ENCODE measurements at places on chromosomes 12 and 14. TPM values are rescaled to one million over a fixed set of nuclear protein-coding genes. Genes with fewer than 3 reads are reported as not detected.

- no peak overlapping the region for H3K4me3 ChIP-seq
- H3K27me3 ChIP-seq: no peaks in the 10 kb centered on the region
- no peak overlapping the region for H3K27ac ChIP-seq
- no peak for DNase-seq
- H3K4me1 ChIP-seq: no peaks in the 10 kb centered on the region
- no peaks in the 10 kb centered on the region for H3K36me3 ChIP-seq
These were observed 798 bp downstream of the CELA1 start for GRCh38 chr12:51345681-51346080.

DNA sequence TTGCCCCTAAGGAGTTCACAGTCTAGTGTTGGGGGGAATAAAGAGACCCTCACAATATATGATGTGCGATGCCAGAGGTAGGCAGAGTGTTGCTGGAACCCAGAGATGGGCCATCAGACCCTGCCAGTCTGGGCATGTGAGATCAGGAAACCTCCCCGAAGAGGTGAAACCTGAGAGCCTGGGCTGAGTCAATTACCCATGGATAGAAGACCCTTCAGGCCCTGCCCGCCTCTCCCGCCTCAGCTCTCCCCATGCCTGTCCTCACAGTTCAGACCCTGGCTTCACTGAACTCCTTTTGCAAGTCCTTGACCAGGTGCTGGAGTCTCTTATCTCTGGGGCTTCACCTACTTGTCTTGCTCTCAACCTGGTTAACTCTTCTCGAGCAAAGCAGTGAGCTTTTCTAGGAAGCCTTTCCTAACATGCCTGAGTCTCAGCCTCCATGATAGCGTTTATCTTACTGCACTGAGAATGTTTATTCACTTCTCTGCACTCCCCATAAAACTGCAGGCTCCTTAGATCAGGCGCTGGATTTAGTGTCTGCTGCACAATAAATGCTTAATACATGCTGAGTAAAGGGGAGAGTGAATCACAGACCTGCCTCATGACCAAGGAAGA lies 19.6 kb downstream of the ALDH1L2 start:
- DNase-seq: no peak
- no peaks in the 10 kb centered on the region for H3K4me1 ChIP-seq
- H3K4me3 ChIP-seq: no peak overlapping the region

- no peaks in the 10 kb centered on the region for H3K4me1 ChIP-seq
- peak overlapping the region; percentile 67 for H3K27ac ChIP-seq
- H3K27me3 ChIP-seq: no peaks in the 10 kb centered on the region
- no peaks in the 10 kb centered on the region for H3K36me3 ChIP-seq
- H3K4me3 ChIP-seq: no peak overlapping the region
These were observed 398.4 kb upstream of the RGS6 start for GRCh38 chr14:71533800-71534199.

GRCh38 chr14:106694638-106695393 lies 1168.4 kb downstream of the TMEM121 start:
- no peak overlapping the region for H3K27ac ChIP-seq
- no peaks in the 10 kb centered on the region for H3K27me3 ChIP-seq
- no peaks in the 10 kb centered on the region for H3K4me1 ChIP-seq
- no peaks in the 10 kb centered on the region for H3K36me3 ChIP-seq

- H3K4me1 ChIP-seq: no peaks in the 10 kb centered on the region
- H3K36me3 ChIP-seq: no peaks in the 10 kb centered on the region
- no peak overlapping the region for H3K27ac ChIP-seq
- no peak for DNase-seq
These were observed 34.0 kb upstream of the ALG10 start for GRCh38 chr12:33988197-33988805.

DNA sequence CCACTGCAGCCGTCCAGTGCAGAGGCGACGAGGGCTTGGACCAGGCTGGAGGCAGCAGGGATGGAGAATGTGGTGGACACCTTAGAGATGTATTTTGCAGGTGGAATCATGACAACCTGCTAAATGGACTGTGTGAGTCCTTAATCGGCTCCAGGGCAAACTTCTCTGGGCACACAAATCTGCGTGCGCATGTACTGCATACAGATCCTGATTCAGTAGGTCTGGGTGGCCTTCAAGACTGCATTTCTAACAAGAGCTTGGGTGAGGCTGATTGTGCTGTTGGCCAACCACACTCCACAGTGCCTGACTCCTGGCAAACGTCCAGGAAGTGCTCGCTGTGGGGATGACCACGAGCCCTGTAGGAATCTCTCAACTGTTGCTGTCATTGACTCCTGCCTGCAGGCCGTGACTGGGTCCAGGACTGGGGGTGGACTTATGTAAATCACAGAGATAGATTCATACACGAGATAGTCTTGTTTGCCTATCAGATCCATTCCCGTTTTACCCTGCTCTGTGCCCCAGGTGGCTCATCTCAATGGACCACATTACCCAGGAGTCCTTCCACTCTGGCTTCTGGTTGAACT lies 27.2 kb downstream of the JDP2 start:
- no peaks in the 10 kb centered on the region for H3K36me3 ChIP-seq
- no peak overlapping the region for H3K27ac ChIP-seq
- no peaks in the 10 kb centered on the region for H3K27me3 ChIP-seq
- peaks cover 27% of the 10 kb centered on the region for H3K4me1 ChIP-seq

GRCh38 chr12:117000316-117000715 lies 89.6 kb downstream of the FBXW8 start:
- H3K27me3 ChIP-seq: no peaks in the 10 kb centered on the region
- no peak overlapping the region for H3K4me3 ChIP-seq

DNA sequence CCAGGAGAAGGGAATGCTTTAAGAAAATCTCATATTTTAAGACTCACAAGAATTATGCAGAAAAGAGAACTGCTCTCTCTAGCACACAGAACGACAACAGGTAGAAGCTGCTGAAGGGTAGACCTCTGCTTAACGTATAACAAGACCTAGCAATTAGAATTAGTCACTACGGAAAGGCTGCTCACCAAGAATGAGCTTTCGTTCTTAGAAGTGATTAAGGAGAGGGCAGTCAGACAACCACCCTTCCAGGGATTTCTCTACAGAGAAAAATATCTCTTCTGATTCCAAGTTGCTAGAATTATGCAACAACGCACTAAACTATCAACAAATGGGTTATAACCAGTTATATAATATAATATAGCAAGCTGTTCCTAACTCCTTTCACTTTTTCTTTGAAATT lies 18.6 kb downstream of the LRIG3 start:
- no peaks in the 10 kb centered on the region for H3K4me1 ChIP-seq
- no peak for DNase-seq
- H3K4me3 ChIP-seq: no peak overlapping the region
- H3K36me3 ChIP-seq: peaks cover 11% of the 10 kb centered on the region
- H3K27me3 ChIP-seq: no peaks in the 10 kb centered on the region

GRCh38 chr12:27148791-27149190 lies 66.4 kb upstream of the C12orf71 start:
- H3K36me3 ChIP-seq: no peaks in the 10 kb centered on the region
- H3K27me3 ChIP-seq: no peaks in the 10 kb centered on the region
- H3K4me3 ChIP-seq: no peak overlapping the region
- no peak overlapping the region for H3K27ac ChIP-seq

GRCh38 chr12:30839643-30840220 lies 85.0 kb upstream of the CAPRIN2 start:
- no peaks in the 10 kb centered on the region for H3K36me3 ChIP-seq
- H3K27me3 ChIP-seq: no peaks in the 10 kb centered on the region
- no peak overlapping the region for H3K27ac ChIP-seq
- DNase-seq: no peak
- no peak overlapping the region for H3K4me3 ChIP-seq

GRCh38 chr14:58565832-58566231 lies 71.9 kb upstream of the DACT1 start:
- no peak overlapping the region for H3K4me3 ChIP-seq
- no peak overlapping the region for H3K27ac ChIP-seq
- no peaks in the 10 kb centered on the region for H3K36me3 ChIP-seq
- H3K4me1 ChIP-seq: no peaks in the 10 kb centered on the region
- no peak for DNase-seq
- no peaks in the 10 kb centered on the region for H3K27me3 ChIP-seq

DNA sequence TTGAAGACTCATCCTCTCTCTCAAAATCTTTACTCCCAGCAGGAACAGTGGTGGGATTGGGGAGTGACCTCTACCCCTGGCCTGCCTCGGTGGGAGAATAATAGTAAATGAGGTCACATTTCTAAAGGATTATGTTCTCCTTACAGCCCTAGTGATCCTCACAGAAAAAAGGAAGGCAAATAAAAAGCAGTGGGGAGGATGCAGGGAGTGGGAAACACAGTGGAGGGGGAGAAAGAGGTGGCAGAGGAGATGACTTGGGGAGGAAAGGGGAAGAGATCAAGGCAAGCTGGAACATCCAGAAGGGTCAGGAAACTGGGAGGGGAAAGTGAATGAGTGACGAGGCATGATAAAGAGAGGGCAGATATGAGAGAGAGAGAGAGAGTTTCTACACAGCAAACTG lies 8.3 kb upstream of the SYNDIG1L start:
- no peaks in the 10 kb centered on the region for H3K4me1 ChIP-seq
- no peaks in the 10 kb centered on the region for H3K27me3 ChIP-seq
- no peak for DNase-seq
- H3K36me3 ChIP-seq: no peaks in the 10 kb centered on the region
- no peak overlapping the region for H3K27ac ChIP-seq

DNA sequence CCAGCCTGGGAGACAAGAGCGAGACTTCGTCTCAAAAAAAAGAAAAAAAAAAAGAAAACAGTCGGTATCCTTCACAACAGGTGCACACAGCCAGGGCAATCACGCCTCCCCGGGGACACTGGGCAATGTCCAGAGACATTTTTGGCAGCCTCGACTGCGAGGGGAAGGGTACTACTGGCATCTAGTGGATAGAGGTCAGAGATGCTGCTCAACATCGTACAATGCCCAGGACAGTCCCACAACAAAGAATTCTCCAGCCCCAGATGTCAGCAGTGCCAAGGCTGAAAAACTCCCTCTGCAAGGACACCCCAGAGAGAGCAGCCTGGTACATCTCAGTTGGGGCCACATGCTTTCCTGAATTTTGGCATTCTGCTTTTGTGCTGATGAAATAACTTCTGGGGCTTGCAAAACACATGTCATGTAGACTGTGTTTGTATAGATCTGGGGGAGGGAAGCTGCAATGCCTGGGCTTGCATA lies 21.5 kb downstream of the ALDH2 start:
- no peaks in the 10 kb centered on the region for H3K4me1 ChIP-seq
- H3K36me3 ChIP-seq: peaks cover 75% of the 10 kb centered on the region
- DNase-seq: no peak
- no peaks in the 10 kb centered on the region for H3K27me3 ChIP-seq
- H3K27ac ChIP-seq: no peak overlapping the region

- H3K4me1 ChIP-seq: no peaks in the 10 kb centered on the region
- no peaks in the 10 kb centered on the region for H3K27me3 ChIP-seq
- no peak overlapping the region for H3K4me3 ChIP-seq
- DNase-seq: no peak
These were observed 199.8 kb downstream of the ZFP36L1 start for GRCh38 chr14:68592948-68593556.

GRCh38 chr12:9349888-9350885 lies 142.0 kb upstream of the PZP start:
- no peaks in the 10 kb centered on the region for H3K4me1 ChIP-seq
- no peak for DNase-seq
- no peaks in the 10 kb centered on the region for H3K36me3 ChIP-seq
- no peak overlapping the region for H3K27ac ChIP-seq
- no peaks in the 10 kb centered on the region for H3K27me3 ChIP-seq

GRCh38 chr14:54387328-54387727 lies 9.5 kb upstream of the CDKN3 start:
- no peaks in the 10 kb centered on the region for H3K4me1 ChIP-seq
- H3K27ac ChIP-seq: no peak overlapping the region
- H3K27me3 ChIP-seq: no peaks in the 10 kb centered on the region
- no peak overlapping the region for H3K4me3 ChIP-seq

DNA sequence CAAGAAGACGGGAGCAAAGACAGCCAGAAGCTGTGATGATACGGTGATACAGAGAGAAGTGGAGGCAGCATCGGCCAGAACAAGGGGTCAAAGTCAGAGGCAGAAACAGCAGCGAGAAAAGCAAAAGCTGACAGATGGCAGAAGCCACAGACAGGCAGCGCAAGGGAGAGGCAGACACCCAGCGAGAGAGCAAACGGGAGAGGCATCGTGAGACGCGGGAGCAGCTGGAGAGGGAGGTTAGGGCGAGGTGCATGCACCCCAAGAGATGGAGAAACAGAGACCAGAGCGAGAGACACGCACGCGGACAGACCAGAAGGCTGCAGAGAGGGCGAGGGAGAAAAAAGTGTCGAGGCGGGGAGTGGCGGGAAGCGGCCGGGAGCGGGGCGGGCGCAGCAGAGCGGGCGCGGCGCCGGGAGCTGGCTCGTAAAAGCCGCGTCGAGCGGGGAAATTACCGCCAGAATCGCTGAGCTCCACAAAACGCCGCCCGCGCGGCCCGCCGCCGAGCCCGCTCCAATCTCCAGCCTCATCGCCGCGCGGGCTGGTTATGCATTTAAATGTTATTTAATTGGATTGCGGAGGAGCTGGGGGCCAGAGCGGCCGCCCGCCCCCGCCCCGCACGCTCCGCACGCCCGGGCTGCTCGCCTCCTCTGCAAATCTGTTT lies 15.6 kb downstream of the SMUG1 start:
- no peak overlapping the region for H3K27ac ChIP-seq
- no peak for DNase-seq
- H3K4me1 ChIP-seq: no peaks in the 10 kb centered on the region
- no peaks in the 10 kb centered on the region for H3K27me3 ChIP-seq
- H3K4me3 ChIP-seq: peak overlapping the region; percentile 59
- no peaks in the 10 kb centered on the region for H3K36me3 ChIP-seq

GRCh38 chr14:66974397-66975025 lies 214.7 kb upstream of the GARIN2 start:
- no peak overlapping the region for H3K4me3 ChIP-seq
- no peaks in the 10 kb centered on the region for H3K27me3 ChIP-seq
- H3K4me1 ChIP-seq: no peaks in the 10 kb centered on the region
- no peak overlapping the region for H3K27ac ChIP-seq
- no peaks in the 10 kb centered on the region for H3K36me3 ChIP-seq
- DNase-seq: no peak

DNA sequence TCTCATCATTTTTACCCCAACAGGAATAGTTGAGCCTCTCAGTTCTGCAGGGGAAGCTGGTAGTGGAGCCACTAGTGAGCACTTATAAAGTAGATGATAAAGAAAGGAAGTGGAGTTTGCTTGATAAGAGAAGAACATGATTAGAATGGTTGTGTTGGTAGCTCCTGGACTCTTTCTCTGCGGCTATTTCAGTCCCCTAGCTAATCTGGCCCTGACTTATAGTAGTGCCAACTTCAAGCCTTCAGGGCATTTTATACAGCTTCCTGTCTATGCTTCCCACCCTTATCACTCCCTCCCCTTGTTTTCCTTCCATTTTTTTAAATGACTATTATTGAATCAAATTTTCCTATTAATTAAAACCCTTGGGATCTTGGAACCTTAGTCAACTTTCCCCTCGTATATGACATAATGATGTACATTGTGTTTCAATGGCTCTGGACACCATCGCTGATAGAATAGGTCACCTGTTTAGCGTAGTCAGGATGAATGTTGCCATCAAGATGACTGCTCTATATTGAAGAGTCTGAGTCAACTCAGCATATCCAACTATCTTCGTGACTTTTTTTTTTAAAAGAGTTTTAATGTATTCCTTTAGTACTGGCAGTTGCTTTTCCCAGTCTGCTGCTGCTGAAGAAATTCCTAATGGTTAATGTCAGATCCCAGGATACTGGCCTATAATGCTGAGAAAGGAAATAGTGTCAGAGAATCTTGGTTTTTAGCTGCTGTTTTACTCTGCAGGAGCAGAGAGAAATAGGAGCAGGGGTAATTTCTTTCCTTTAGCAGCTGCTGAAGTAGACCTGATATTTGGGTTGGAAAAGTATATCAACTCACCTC lies 16.2 kb upstream of the PCNX1 start:
- no peak overlapping the region for H3K27ac ChIP-seq
- no peaks in the 10 kb centered on the region for H3K36me3 ChIP-seq
- H3K27me3 ChIP-seq: no peaks in the 10 kb centered on the region

Gene MRPL51
- total RNA-seq: 112 TPM

Gene IL31
- not detected for total RNA-seq

Gene GLI1
- 2.8 TPM for total RNA-seq

Gene PTGDR
- total RNA-seq: 13.4 TPM

All from ascending aorta (tissue), 2 donors.